HS-5 (cell line): ENCODE measurements at places on chromosomes 2 and 18.

DNA sequence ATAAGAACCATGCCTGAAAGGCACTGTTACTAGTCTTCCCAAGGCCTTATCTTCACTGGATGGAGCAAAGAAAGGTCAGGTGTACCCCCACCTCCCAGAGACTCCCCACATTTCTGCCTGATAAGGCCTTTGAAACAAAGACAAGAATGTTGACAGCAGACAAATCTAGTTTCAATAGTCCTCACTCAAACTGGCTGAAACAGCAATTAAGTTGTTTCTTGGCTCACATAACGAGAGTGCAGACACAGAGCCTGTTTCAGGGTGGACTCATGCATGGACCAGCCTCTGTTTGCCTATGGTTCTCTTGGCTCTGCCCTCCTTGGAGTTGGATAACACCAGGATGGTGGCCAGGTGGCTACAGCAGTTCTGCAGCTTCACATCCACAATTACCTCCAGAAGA, 7.5 kb upstream of the CFAP221 start:
- no peak for DNase-seq

GRCh38 chr2:25256488-25256875, 85.2 kb downstream of the DNMT3A start:
- DNase-seq: no peak

- no peak for DNase-seq
Observed at GRCh38 chr18:57980573-57981307, 63.3 kb upstream of the NEDD4L start.

DNA sequence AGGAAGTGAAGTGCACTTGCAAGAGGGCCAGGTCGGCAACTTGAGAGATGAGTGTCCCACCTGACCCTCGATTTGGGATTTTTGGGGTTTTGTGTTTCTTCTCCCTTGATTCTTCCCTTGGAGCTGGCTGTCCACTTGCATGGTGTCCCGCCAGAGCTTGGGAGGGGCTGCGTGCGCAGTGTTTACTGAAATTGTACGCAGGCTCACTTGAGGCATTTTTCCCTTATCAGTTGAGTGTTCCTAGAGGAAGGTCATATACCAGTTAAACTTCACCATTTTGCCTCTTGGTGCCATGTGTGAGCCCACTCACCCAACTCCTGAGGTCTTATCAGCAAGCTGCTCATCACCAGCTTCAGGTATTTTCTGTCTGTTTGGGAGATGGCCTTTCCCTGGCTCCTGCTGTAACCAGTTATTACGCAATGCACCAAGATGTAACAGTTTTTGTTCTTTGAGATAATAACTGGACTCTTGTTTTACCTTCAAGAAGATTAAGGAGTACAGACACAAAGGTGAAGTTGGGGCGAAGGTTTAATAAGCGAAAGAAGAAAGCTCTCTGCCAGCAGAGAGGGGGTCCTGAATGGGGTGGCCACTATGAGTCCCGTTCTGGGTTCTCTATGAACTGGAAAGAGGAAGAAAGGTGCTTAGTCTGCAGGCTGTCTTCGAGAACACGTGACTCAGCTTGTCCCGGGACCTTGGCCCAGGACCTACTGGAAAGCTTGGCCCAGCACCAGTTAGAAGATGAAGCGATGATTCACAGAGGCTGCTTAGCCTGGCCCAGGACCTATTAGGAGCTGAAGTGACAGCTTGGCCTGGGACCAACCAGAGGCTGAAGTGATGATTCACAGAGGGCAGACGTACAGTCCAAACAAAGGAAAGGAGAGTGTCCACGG, 21.5 kb upstream of the TXNL4A start:
- peak; percentile 77 for DNase-seq

- no peak for DNase-seq
Observed at GRCh38 chr2:30139131-30139870, 7.5 kb upstream of the YPEL5 start.
